Stimulated activated CD8-positive, alpha-beta memory T cell treated with anti-CD3 and anti-CD28 coated beads, Interleukin-4, amount 100 ng/mL, for 4 hours (primary cell): ENCODE measurements at places on chromosomes 13 and 19.

DNA sequence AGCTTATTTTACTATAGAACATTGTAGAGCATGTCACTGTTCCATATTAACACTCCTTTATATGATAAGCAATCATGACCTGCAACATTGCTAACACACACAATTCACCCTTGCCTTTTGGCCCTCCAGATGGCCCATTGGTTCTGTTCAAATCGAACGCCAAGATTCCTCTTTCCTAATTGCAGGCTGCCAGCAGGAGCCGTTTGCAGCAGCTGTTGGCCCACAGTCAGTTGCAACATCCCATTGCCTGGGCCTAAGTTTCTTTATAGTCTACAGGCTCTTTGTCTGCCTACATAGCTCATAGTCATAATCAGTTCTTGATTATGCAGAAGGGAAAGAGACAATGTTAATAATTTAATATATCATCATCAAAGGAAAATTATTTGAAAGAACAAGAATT lies 37.6 kb downstream of the KCTD12 start:
- no peak for DNase-seq

DNA sequence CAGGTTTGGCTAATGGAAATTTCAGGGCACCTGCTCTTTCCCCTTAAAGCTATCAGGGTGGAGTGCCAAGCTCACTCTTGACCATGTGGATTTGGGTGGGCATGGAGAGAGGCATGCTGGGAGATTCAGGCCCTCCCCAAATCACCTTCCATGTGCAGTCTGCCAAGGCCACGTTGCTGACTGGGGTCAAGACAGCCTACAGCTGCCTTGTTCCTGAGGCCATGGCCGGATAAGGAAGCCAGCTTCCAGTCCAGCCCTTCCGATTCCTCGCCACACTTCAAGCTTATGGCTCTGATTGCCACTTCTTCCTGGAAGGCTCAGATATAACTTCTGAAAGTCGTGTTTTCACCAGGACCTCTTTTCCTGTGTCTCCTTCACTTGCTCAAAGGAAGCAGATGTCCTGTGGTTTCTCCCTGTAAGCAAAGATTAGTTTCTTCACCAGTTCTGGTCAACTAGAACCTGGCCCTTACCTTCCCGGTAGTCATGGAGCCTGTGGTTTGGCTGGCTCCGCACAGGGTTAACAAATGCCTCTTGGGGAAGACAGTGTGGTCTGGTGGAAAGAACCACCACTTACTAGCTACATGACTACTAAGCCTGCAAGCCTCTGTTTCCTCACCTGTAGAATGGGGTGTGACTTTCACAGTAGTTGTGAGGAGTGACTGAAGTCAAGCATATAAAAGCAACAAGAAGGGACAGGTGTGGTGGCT lies 16.1 kb upstream of the TPT1 start:
- no peak for DNase-seq

DNA sequence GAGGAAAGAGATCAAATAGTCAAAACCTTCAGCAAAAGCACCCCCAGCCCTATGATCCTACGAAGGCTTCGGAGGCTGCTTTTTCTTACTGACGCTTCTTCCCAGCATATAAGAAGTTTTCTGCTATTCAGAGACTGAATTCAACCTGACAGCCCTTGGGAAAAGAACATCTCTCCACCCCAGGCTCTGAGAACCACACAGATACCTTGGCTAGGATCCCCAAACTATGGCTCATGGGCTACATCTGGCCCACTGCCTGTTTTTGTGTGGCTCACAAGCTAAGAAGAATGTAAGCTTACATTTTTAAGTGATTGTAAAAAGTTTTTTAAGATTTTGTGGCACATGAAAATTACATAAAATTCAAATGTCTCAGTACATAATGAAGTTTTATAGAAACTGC lies 3.0 kb downstream of the SLC15A1 start:
- no peak for DNase-seq

DNA sequence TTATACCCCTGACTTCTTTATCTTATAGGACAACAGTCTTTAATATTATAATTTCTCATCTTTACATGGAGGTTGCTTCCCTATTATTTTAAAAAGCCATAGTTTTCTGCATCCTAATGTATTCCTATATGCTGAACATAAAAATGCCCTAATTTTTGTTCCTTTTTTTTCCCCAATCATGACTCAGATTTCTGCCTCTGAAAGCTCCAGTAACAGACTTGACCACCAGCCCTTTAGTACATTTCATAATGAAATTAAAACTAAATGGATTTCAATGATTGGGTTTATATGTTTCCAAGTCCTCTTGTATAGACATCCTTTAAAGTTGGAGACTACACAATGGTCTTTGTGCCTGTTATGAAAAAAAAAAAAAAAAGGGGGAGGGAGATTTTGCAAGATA lies 712.5 kb downstream of the DIAPH3 start:
- DNase-seq = no peak
